Stimulated activated CD4-positive, alpha-beta T cell treated with anti-CD3 and anti-CD28 coated beads, Interleukin-1b, Interleukin-23, amount 100 ng/mL, for 1 hour (primary cell): ENCODE measurements at places on chromosomes 6 and 20.

DNA sequence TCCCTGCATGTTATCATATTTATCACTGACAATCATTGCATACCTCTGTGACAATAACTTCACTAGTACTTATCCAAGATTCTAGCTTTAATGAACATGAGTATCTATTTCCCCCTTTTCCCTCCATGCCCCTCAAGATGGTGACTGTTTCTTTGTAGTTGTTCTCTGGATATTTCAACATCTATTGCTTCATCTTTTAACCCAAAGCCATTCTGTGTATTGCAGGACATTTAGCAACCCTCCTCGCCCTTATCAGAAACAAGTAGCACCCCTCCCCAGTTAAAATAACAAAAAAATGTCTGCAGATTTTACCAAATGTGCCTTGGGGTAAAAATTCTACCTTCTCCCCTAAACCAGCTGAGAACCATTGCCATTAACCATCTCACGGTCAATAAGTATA lies 979.8 kb upstream of the MANEA start:
- DNase-seq, result no peak

- DNase-seq, result no peak
These were observed 179.0 kb downstream of the BCAS1 start for GRCh38 chr20:53891306-53891894.

DNA sequence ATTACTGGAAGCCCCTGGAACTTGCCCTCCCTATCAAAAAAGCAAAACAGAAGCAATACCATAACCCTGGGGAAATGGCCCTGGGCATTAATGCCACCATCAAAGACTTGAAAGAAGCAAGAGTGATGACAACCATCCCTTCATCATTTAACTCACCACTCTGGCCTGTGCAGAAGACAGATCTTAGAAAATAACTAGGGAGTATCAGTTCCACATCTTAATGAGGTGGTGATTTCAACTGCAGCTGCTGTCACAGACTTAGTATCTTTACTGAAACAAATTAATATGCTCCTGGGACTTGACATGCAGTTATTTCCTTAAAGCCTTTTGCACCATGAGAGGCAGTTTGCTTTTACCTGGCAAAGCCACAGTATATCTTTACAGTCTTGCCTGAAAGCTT lies 24.1 kb downstream of the CD164 start:
- no peak for DNase-seq

DNA sequence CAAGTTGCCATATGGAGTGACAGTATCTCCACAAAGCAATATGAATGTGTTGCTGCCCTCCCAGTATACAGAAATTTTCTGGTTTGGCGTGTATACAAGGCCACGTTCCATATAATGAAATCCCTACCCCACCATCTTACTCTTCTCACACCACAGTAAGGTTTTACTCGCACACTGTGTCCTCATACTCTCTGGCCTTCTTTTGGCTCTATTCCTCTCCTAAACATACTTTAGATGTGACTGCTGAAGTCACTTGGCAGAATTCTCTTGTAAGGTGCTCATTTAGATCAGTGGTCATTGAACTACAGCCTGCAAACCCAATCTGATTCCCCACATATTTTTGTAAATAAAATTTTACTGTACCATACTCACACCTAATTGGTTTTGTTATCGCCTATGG lies 123.2 kb downstream of the RFPL4B start:
- DNase-seq, result no peak

GRCh38 chr6:161436106-161436876 lies 162.4 kb upstream of the AGPAT4 start:
- DNase-seq, result no peak

DNA sequence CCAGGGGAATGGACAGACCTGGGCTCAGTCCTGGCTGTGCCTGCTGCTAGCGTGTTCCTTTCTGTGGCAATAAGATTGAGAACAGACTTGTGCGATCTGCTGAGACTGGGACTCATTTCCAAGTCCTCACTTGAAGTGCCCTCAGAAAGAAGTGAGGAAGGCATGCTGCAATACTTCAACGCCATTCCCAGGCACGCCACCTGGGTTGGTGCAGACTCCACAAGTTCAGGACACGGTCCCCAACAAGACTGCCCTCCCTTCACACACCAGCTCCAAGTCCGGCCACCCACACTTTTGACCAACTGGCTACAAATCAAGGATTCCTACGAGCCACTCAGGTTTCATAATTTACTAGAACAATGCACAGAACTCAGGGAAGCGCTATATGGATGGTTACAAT lies 391.8 kb upstream of the SULF2 start:
- DNase-seq, result no peak

DNA sequence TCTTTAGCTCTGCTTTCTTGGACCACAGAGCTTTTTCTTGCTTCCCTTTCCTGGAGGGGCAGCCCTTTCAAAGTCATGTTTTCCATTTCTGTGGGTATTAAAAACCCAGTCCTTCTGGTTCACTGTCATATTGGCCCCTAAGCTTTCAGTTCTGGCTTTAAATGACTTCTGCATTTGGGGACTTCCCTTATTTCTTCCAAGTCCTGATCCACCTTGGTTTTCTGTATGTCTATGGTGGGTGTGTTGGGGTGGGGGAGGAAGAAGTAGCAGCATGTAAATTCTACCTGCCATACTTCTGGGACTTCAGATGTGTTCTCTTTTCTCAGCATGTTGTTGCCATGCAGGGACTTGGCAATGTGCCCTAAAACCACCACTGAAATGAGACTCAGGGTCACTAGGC lies 77.1 kb upstream of the EMILIN3 start:
- DNase-seq, result no peak

DNA sequence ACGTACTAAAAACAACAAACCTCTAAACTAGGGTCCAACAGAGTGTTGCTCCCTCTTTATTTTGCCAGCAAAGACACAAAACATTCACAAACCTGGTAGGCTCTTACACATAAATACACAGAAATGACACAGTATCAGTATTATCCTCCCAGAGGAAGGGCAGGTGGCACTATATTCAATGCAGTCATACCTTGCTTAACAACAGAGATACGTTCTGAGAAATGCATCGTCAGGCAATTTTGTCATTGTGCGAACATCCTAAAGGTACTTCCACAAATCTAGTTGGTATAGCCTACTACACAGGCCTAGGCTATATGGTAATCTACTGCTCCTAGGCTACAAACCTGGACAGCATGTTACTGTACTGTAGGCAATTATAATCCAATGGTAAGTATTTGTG lies 9.6 kb downstream of the ZBTB2 start:
- no peak for DNase-seq
